ENCODE measurements at places on chromosomes 5 and 9.

- DNase-seq, result no peak
Measured at GRCh38 chr5:173451031-173451430, 122.8 kb upstream of the STC2 start.

DNA sequence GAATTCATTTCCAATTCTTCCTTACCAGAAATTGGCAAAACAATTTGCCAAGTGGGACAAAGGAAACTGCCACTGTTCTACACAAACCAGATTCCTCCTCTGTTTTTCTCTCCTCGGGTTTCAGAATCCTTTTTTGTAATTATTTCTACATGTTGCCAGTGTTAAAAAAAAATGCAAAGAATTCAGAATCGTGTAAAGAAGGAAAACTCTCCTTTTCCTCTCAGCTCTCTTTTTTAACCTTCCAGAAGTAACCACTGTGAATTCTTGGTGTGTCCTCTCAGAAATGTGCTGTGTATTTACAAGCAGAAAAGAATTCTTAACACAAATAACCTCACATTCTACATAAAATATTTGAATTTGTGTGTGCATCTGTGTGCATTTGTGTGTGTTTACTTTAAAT is 224.6 kb downstream of the DRD1 start:
- no peak for DNase-seq

DNA sequence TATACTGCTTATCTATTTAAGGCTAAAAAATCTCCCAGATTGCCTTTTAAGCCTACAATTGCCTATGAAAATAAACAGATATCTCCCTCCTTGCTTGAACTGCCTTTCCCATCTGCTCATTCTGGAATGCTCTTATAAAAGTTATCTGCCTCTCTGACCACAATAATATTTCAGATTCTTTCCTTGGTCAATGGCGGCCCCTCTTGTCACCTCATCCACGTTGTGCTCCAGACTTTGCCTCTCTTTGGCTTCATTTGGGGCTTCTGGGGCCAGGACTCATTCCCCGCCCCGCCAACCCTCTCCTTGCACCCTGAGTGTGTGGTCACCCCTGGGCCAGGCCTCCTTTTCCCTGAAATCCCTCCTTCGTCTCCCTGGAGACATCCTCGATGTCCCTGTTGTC is 110.0 kb upstream of the RPS23 start:
- DNase-seq, result no peak

- DNase-seq, result no peak
Measured at GRCh38 chr9:113950195-113951031, 74.3 kb downstream of the ZNF618 start.

DNA sequence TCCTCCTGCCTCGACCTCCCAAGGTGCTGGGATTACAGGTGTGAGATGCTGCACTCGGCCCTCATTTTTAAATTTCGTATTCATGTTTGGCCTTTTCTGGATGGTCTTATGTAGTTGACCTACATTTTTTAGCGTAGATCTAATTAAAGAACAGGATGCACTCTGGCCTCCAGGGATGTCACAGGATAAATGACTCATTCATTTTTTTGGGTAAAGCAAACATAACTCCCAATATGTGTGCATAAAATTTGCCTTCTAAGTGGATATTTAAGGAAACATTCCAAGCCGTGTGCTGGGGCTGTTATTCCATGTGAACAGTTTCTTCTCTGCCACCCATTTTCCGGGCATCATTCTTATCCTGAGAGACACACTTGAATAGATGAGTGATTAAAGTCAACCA is 501.6 kb downstream of the IRX1 start:
- DNase-seq, result no peak

DNA sequence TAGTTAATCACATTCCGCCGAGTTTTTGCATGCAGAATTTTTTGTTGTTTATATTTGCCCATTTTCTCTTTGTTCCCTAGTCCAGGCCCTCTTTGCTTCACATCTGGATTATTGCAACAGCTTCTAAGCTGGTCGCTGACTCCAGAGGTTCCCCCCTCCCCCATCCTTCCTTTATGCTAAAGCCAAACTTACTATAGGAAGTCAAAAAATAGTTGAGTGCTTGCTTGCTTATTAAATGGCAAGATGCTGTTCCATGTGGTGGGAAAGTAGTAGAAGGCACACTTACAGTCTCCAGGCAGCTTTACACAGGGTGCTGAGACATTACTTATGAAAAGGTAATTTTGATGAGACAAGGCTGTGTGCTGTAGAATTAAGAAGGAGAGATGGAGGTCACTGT is 1.3 kb downstream of the ZBTB34 start:
- DNase-seq, result no peak

DNA sequence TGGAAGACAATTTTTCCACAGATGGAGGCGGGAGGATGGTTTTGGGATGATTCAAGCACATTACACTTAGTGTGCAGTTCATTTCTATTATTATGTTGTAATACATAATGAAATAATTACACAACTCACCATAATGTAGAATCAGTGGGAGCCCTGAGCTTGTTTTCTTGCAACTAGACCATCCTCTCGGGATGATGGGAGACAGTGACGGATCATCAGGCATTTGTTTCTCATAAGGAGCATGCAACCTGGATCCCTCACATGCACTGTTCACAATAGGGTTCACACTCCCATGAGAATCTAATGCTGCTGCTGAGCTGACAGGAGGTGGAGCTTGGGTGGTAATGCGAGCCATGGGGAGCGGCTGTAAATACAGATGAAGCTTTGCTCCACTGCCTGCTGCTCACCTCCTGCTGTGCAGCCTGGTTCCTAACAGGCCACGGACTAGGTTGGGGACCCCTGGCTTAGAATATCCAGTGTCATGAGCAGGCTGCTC is 1.6 kb downstream of the STKLD1 start:
- DNase-seq, result no peak

DNA sequence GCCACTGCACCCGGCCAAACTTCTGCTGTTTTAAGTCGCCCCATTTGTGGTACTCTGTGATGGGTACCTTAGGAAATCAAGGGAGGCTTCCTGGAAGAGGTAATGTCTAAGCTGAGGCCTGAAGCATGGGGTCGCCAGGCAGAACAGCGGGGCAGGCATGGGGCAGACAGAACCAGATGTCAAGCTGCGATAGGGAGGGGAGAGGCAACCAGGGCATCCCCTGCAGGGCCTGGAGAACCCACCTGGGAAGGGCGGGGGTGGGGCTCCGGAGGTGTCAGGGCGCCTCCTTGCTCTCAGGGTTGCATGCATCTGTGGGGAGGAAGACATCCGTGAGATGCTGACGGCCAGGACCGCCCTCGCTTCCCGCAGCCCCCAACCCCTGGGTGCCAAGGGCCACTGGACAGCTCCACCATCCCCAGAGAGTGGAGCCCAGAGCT is 2.8 kb downstream of the LCN15 start:
- DNase-seq, result no peak

GRCh38 chr5:115586525-115587146 is 15.6 kb downstream of the TICAM2 start:
- DNase-seq, result peak; percentile 30

GRCh38 chr9:83472764-83473163 is 65.4 kb downstream of the FRMD3 start:
- no peak for DNase-seq

DNA sequence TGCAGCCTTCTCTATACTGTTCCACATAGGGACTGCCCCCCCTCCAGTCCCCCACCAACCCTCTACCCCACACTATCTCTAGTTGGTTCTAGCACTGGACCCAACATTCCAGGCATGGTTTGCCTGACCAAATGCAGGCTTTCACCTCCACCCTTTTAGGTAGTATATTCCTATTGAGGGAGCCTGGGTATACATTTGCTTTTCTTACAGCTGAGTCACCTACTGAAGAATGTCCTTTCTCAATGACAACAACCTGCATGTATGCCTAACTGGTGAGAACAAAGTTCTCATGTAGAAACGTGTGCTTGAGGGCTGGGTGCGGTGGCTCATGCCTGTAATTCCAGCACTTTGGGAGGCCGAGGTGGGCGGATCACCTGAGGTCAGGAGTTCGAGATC is 8.2 kb downstream of the TNIP1 start:
- no peak for DNase-seq

- DNase-seq, result no peak
Measured at GRCh38 chr5:52798938-52799337, 11.2 kb downstream of the ITGA1 start.

DNA sequence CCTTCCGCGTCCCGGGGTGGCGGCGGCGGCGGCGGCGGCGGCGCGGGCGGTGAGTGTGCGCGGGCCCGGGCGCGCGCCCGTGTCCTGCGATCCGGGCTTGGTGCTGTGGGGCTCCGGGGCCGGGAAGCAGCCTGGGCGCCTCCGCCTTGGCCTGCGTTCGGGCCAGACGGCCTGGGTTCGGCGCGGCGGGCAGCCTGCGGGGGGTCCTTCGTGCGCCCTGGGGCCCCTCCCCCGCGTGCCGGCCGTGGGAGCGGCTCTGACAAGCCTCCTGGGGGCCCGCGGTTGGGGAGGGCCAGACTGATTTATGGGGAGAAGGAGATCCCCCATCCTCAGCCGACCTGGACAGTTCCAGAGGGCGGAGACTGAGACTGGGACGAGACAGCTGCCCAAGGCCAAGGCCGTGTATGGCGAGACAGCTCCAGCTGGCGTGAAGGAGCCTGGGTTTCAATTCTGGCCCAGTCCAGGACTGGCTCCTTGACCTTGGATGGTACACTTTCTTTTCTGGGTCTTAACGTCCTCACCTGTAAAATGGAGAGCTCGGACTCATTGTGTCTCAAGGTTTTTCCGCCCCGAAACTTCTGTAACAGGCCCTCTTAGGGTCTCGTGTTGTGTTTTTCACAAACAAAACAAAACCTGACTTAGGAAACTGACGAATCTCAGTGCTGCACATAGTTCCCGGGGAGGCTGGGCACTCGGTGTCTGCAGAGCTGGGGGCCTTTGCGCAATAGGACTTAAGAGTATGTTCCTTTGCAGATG is 603 bp downstream of the TMEM268 start:
- DNase-seq, result peak; percentile 41

- DNase-seq, result no peak
Measured at GRCh38 chr5:92222449-92222848, 839.3 kb upstream of the ARRDC3 start.

GRCh38 chr9:105357937-105358336 is 89.9 kb upstream of the FSD1L start:
- DNase-seq, result no peak

GRCh38 chr5:150401376-150402228 is 11.1 kb downstream of the CD74 start:
- DNase-seq, result no peak

DNA sequence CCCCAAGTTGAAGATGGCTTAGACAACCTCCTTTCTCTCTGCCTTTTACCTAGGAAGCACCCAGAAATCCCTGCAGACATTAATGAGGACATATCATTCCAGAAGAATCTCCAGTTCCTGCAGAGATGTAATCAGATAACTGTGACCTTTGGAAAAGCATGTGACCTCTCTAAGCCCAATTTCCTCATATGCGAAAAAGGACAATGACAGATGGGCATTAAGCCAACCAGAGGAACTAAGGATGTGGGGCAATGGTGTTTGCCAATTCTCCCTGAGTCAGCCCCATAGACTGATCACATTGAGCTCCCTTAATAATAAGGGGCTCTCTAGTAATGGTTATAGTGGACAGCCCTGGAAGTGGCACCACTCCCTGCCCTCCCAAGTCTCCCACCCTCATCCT is 10.1 kb upstream of the FOXI1 start:
- DNase-seq, result no peak

Measured in NCI-H1105 treated with DMSO at 0.1 percent for 48 hours (cell line).